ENCODE measurements at places on chromosomes 2 and 18.
A peak's percentile ranks its signal among the peaks of the same experiment; 100 is the strongest.

DNA sequence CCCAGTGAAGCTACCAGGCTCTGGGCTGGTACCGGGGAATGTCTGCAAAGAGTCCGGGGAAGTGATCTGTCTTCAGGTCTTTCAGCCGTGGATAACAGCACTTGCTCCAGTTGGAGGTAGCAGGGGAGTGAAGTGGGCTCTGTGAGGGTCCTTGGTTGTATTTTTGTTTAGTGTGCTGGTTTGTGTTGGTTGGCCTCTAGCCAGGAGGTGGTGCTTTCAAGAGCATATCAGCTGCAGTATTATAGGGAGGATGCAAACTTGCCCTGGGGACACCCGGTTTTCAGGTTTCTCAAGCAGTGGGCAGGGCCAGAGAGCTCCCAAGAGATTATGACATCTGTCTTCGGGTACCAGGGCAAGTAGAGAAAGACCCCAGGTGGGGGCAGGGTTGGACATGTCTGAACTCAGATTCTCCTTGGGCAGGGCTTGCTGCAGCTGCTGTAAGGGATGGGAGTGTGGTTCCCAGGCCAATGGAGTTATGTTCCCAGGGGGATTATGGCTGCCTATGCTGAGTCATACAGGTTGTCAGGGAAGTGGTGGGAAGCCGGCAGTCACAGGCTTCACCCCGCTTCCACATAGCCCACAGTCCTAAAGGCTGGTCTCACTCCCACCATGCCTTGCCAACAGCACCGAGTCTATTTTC lies 34.4 kb downstream of the ACAA2 start:
- H3K4me3 ChIP-seq: peak overlapping the region; percentile 43
- no peaks in the 10 kb centered on the region for H3K27me3 ChIP-seq
- no peak for DNase-seq
- H3K4me1 ChIP-seq: no peaks in the 10 kb centered on the region
- no peak overlapping the region for H3K27ac ChIP-seq

DNA sequence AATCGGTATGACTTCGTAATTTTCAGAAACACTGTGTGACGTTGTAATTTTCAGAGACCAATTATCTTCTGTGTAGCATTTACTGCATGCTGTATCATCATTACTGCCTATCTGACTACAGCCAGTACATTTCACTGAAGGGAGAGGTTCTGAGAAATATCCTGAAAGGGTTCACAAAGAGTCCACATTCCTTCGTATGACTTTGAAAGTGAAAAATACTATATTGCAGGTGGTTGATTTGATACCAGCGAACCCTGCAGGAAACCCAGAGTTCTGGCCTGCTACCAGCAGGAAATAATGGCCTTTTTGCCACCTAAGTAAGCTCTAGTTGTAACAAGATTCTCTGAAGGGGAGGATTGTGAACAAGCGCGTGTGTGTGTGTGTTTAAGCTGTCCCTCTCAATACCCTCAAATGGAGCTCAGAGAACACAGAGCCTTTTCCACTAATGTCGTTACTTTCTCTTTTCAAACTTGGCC lies 155.5 kb downstream of the ARHGAP28 start:
- no peak overlapping the region for H3K27ac ChIP-seq
- H3K4me1 ChIP-seq: peaks cover 11% of the 10 kb centered on the region
- no peak for DNase-seq
- no peak overlapping the region for H3K4me3 ChIP-seq

- H3K27me3 ChIP-seq: peaks cover 3% of the 10 kb centered on the region
- H3K36me3 ChIP-seq: peaks cover 4% of the 10 kb centered on the region
- H3K4me3 ChIP-seq: no peak overlapping the region
- H3K27ac ChIP-seq: no peak overlapping the region
Observed at GRCh38 chr2:47249157-47249900, 94.2 kb upstream of the STPG4 start.

GRCh38 chr2:181178823-181179412 lies 198.5 kb downstream of the UBE2E3 start:
- H3K27ac ChIP-seq: no peak overlapping the region
- no peaks in the 10 kb centered on the region for H3K4me1 ChIP-seq
- no peaks in the 10 kb centered on the region for H3K27me3 ChIP-seq
- DNase-seq: peak; percentile 19
- H3K4me3 ChIP-seq: no peak overlapping the region

DNA sequence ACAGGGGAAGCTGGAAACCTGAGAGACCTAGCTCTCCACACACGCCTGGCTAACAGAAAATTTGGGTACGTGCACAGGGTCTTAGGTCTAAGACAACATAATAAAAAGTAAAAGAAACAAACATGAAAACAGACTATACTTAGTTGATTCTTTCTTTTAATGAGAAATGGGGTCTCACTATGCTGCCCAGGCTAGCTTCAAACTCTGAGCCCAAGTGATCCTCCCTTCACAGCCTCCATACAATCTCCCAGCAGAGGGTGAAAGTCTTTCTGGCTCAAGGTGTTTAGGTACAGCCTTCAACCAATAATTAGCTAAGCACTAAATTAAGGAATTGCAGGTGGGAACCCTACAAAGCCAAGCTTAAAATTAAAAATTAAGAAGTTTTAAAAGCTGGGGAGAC lies 116.2 kb downstream of the MEMO1 start:
- peaks cover 32% of the 10 kb centered on the region for H3K4me1 ChIP-seq
- peaks cover 4% of the 10 kb centered on the region for H3K27me3 ChIP-seq
- no peak for DNase-seq

DNA sequence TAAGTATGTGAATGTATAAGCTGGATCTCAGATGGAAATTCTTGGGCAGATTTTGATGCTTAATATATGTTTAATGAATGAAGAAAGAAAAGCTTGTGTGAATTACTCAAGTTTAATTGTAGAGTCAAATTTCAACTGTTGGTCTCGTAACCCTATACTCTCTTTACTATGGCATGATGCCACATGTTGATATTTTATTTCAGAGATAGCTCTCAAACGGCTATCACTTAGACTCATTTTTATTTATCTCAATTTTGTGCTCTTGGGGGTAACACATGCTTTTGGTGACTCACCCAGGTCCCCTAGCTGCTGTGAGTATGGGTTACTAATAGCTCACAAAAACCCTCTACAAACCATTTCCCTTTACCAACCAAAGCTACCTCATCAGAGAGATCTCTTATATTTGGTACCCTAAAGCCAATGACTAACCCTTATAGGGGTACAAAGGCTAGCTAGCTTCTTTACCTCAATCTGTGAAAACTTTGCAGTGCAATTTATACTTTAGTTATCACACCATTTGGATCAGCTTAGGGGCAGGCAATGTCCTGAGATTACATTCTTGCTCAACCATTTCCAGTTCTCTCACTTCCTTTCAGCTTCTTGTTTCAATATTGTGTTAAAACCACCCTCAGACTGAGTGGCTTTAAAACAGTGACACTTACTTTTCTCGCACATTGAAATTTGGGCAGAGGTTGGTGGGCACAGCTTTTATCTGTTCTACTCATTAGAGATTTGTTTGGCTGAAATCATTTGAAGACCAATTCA lies 240.3 kb downstream of the CDH7 start:
- no peaks in the 10 kb centered on the region for H3K27me3 ChIP-seq
- no peak overlapping the region for H3K27ac ChIP-seq
- H3K36me3 ChIP-seq: no peaks in the 10 kb centered on the region

GRCh38 chr2:199950396-199950795 lies 4.9 kb downstream of the TYW5 start:
- H3K4me1 ChIP-seq: peaks cover 4% of the 10 kb centered on the region
- no peaks in the 10 kb centered on the region for H3K36me3 ChIP-seq
- no peak overlapping the region for H3K4me3 ChIP-seq

- H3K4me1 ChIP-seq: peaks cover 36% of the 10 kb centered on the region
- no peak overlapping the region for H3K4me3 ChIP-seq
- no peak for DNase-seq
- H3K27ac ChIP-seq: no peak overlapping the region
- H3K36me3 ChIP-seq: peaks cover 5% of the 10 kb centered on the region
- peaks cover 8% of the 10 kb centered on the region for H3K27me3 ChIP-seq
Observed at GRCh38 chr18:23300231-23300805, 152.8 kb upstream of the RIOK3 start.

DNA sequence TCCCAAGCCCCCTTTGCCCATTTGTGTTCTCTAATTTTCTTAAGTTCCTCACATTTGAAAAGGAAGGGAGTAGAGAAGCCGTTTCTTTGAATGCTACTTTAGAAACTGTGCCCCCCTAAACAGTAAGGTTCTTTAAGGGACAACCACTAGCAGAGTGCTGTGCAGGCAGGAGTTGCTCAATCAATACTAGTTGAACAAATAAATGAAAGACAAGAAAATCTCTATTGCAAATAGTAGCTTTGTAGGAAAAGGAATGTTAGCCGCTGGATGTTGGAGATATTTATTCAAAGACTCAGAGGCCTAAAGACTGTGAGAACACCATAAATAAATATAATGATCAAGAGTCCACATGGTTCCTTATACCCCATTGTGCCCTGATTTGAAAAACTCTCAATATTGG lies 119.8 kb upstream of the SMAD7 start:
- peaks cover 12% of the 10 kb centered on the region for H3K4me1 ChIP-seq
- no peak overlapping the region for H3K4me3 ChIP-seq
- no peak for DNase-seq
- H3K27me3 ChIP-seq: no peaks in the 10 kb centered on the region

- DNase-seq: no peak
- H3K4me3 ChIP-seq: no peak overlapping the region
- no peaks in the 10 kb centered on the region for H3K27me3 ChIP-seq
- no peaks in the 10 kb centered on the region for H3K4me1 ChIP-seq
- H3K27ac ChIP-seq: no peak overlapping the region
Observed at GRCh38 chr18:9449600-9450414, 25.5 kb upstream of the RALBP1 start.

DNA sequence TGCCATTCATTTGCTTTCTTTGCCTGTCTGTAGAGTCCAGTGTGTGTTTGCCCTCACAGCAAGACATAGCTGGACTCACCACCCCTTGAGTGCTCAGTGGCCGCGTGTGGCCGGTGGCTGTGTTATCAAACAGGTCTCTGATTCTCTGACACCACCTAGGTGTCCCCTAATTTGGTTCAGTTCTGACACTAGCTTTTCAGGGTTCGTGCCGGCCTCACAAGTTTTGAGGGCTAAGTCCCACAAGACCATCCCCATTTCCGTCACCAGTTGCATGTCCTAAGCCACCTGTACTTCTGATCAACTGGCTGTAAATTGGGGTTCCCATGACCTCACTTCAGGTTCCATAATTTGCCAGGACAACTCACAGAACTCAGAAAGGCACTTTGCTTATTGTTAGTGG lies 23.5 kb downstream of the NCK2 start:
- no peak overlapping the region for H3K4me3 ChIP-seq
- peaks cover 32% of the 10 kb centered on the region for H3K4me1 ChIP-seq
- no peak overlapping the region for H3K27ac ChIP-seq
- no peak for DNase-seq

DNA sequence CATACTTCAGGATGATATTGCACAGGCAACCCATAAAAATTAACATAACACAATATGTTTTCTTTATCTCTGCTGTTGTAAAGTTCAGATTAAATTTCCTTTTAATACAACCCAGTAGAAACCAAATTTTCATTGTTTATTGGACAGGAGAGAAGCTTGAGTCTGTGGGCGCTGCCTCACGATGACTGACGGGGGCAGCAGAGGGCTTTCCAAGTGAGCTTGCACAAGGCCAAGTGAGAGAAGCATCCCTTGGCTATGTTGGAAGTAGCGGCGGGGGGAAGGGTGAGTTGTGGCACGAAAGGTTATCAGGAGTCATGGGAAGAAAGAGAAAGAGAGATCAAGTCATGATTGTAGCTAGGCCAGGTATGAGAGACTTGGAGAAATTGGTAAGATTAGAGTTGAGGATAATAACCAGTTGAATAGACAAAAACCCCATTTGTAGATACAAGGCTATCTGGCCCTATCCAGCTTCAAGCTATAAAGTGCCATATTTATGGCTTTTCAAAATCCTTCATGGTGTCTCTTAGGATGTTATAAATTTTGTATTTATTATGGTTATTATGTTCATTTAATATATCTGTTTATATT lies 413.7 kb upstream of the FAM98A start:
- H3K27ac ChIP-seq: no peak overlapping the region
- peaks cover 10% of the 10 kb centered on the region for H3K4me1 ChIP-seq
- H3K36me3 ChIP-seq: peaks cover 6% of the 10 kb centered on the region
- DNase-seq: peak; percentile 81

- no peaks in the 10 kb centered on the region for H3K36me3 ChIP-seq
- no peak for DNase-seq
- H3K27ac ChIP-seq: no peak overlapping the region
- peaks cover 15% of the 10 kb centered on the region for H3K4me1 ChIP-seq
- no peak overlapping the region for H3K4me3 ChIP-seq
- H3K27me3 ChIP-seq: peaks cover 4% of the 10 kb centered on the region
Observed at GRCh38 chr18:48875942-48876511, 74.7 kb downstream of the SMAD7 start.

DNA sequence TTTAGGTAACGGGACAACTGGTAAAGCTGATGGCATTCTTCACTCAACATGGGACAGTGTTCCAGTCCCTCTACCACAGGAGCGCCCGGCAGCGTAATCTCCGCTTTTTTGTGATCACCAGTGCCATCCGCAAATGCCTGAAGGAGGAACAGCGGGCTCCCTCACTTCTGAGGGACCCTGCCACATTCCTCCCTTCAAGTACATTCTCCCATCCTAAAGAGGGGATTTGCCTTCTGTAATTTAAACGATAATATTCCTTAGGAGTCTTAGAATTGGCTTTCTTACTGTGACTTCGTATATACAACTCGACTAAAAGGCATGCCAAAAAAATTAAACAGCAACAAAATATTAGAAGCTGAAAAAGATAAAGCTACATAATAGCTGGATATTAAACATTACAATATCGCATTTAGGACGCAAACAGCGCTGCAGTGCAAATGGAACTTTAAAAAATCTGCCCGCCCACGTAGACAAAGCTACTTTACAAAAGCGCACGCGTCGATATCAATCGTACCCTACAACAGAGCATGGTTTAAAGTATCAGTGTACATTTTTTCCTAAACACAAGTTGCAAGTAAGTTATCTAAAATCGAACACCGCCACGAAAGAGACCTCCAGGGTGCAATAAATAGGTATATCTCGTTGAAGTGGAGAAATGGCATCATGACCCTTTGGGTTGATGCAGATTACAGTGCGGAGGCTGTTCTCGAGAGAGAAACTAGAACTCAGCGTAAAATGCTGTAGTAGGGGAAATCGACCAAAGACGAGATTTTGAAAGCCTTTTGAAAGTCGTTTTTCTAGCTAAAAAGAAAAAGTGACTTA lies 2.3 kb upstream of the VSNL1 start:
- no peak overlapping the region for H3K27ac ChIP-seq
- H3K36me3 ChIP-seq: no peaks in the 10 kb centered on the region
- DNase-seq: peak; percentile 30
- H3K4me1 ChIP-seq: peaks cover 18% of the 10 kb centered on the region
- H3K27me3 ChIP-seq: peaks cover 5% of the 10 kb centered on the region

GRCh38 chr18:35566019-35566418 lies 15.5 kb upstream of the GALNT1 start:
- no peak overlapping the region for H3K27ac ChIP-seq
- H3K27me3 ChIP-seq: peaks cover 2% of the 10 kb centered on the region
- no peaks in the 10 kb centered on the region for H3K36me3 ChIP-seq
- no peaks in the 10 kb centered on the region for H3K4me1 ChIP-seq
- no peak overlapping the region for H3K4me3 ChIP-seq
- no peak for DNase-seq

Measured in endothelial cell (in vitro differentiated cells).